Activated CD4-positive, alpha-beta T cell treated with anti-CD3 and anti-CD28 coated beads for 36 hours (primary cell): ENCODE measurements at places on chromosomes 2 and 18. TPM values are rescaled to one million over a fixed set of nuclear protein-coding genes. Genes with fewer than 3 reads are reported as not detected.

- H3K4me3 ChIP-seq: no peak overlapping the region
- H3K4me1 ChIP-seq: peaks cover 44% of the 10 kb centered on the region
- H3K27ac ChIP-seq: peak overlapping the region; percentile 95
Measured at GRCh38 chr18:77210249-77210648, 39.4 kb upstream of the GALR1 start.

GRCh38 chr2:231321021-231321420 lies 74.5 kb upstream of the B3GNT7 start:
- no peak overlapping the region for H3K27ac ChIP-seq
- peaks cover 5% of the 10 kb centered on the region for H3K4me1 ChIP-seq
- DNase-seq: no peak
- peaks cover 10% of the 10 kb centered on the region for H3K27me3 ChIP-seq

DNA sequence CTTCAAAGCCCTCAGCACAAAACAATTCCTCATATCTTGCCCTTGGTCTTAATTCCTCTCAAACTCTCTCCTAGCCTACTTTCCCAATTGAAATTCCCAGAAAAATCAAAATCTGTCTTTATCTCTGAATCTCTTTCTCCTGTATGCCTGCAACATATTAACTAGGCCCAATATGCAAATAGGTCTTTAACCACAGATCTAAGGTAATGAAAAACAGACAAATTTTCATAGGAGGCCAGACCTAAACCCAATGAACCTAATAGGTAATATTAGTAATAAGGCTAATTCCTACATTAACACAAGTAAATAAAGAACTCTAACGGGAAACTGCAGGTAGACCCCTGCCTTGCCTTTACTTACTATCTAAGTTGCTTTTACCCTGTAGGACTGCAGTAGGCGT lies 41.4 kb downstream of the WDR33 start:
- H3K4me3 ChIP-seq: no peak overlapping the region
- peaks cover 17% of the 10 kb centered on the region for H3K36me3 ChIP-seq
- no peaks in the 10 kb centered on the region for H3K27me3 ChIP-seq
- DNase-seq: no peak

DNA sequence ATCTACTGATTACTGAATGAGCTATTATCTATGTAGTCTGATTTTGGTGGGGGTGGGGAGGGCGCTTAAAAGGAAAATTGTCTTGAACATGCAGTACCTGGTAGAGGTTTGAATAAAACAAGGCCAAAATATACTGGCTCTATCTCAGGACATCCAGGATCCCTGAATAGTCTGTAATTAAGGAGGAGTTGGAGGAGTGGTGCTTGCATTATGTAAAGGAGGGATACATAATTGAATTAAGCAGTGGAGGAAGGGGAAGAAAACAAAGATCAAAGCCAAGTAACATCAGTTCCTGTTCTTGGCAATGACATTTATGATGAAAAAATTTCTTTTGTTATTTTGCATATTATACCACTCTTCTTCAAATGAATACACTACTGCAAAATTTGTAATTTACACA lies 539.4 kb upstream of the ZEB2 start:
- no peak for DNase-seq
- no peaks in the 10 kb centered on the region for H3K4me1 ChIP-seq
- H3K36me3 ChIP-seq: no peaks in the 10 kb centered on the region

Gene C2orf66
- 0.25 TPM for total RNA-seq

Gene HTR2B
- 0.11 TPM for total RNA-seq

DNA sequence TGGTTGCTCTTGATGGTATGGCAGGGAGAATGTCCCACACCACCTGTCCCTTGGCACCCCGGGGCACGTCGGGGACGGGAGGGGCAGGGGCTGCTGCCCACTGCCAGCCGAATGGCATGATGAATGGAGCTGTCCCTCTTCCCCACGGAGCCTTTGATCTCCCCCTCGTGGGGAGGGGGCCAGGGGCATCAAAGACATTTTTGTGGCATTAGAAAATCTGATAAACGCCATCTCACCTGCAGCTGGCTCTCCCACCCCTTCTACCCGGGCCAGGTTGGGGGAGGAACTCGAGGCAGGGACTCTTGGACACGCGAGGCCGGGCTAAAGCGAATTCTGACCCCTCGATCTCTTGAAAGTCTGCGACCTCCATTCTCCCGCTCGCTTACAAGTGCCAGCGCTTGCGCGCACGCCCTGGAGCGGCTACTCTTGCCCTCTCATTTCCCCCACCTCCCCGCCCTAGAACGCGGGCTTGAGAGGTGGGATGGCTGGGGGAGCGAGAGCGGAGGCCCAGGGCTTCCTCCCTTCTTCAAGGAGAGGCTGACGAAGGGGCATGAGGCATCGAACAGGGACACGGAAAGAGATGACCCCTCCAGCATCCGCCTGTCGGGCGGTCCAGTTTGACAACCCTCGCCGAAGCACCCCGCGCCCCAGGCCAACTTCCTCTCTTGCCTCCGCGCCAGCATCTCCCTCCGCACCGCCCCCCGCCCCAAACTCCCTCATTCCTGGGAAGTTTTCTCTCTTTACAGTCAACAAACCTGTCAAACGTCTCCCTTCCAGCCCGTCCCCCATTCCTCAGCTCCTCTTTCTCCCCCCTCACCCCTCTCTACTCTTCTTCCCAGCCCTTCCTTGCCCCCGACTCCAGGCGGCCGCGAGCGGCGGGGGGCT lies 692 bp upstream of the WNT6 start:
- peaks cover 15% of the 10 kb centered on the region for H3K4me1 ChIP-seq
- H3K27me3 ChIP-seq: peaks cover 76% of the 10 kb centered on the region
- H3K4me3 ChIP-seq: no peak overlapping the region
- H3K27ac ChIP-seq: no peak overlapping the region

DNA sequence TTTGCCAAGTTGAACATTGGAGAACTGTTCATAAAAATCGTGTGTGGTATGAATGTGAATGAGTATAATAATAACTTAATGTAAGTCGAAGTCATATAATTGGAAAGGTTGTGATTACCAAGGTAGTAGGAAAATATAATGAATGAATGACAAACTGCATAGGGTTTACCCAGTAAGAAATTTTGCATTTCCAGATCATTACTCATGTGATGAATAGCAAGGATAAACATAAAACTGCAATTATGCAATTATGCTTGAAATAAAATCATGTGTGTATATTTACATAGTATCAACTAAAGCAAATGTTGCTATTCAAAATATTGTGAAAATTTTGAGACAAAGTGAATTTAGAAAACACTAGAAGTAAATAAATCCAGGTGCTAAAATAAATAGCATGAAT lies 1108.7 kb upstream of the TMEFF2 start:
- H3K27ac ChIP-seq: no peak overlapping the region
- H3K27me3 ChIP-seq: no peaks in the 10 kb centered on the region
- no peaks in the 10 kb centered on the region for H3K4me1 ChIP-seq
- H3K36me3 ChIP-seq: no peaks in the 10 kb centered on the region
- DNase-seq: no peak

Gene DYTN
- not detected for total RNA-seq

- H3K4me3 ChIP-seq: no peak overlapping the region
- DNase-seq: no peak
- H3K27ac ChIP-seq: peak overlapping the region; percentile 55
Measured at GRCh38 chr18:63257453-63257852, 62.1 kb downstream of the BCL2 start.

DNA sequence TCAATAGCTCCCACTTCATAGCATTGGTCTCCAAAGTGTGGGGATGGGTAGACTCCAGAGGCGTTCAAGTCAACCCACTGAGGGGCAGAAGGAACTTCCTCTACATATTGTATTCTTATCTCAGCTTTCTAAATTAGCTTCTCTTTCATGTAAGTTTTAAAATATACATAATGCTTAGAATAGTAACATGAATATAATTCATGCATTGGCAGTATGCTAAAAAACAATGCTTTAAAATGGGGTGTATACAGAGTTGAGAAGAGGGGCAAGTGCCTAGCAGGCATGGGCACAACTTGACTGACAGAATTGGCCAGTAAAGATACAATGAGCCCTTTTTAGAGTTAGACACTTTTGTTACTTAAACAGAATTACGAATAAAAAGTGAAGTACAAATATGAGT lies 212.2 kb downstream of the ZRANB3 start:
- no peaks in the 10 kb centered on the region for H3K27me3 ChIP-seq
- H3K36me3 ChIP-seq: no peaks in the 10 kb centered on the region
- H3K27ac ChIP-seq: no peak overlapping the region
- H3K4me3 ChIP-seq: no peak overlapping the region

Gene RUFY4
- 1.6 TPM for total RNA-seq

GRCh38 chr2:138121666-138122661 lies 157.7 kb downstream of the HNMT start:
- no peaks in the 10 kb centered on the region for H3K4me1 ChIP-seq
- H3K36me3 ChIP-seq: no peaks in the 10 kb centered on the region
- no peak for DNase-seq
- H3K27me3 ChIP-seq: no peaks in the 10 kb centered on the region

GRCh38 chr18:48905513-48905912 lies 45.3 kb downstream of the SMAD7 start:
- H3K27me3 ChIP-seq: no peaks in the 10 kb centered on the region
- no peak overlapping the region for H3K4me3 ChIP-seq
- H3K36me3 ChIP-seq: peaks cover 4% of the 10 kb centered on the region
- H3K27ac ChIP-seq: no peak overlapping the region
- H3K4me1 ChIP-seq: peaks cover 10% of the 10 kb centered on the region

DNA sequence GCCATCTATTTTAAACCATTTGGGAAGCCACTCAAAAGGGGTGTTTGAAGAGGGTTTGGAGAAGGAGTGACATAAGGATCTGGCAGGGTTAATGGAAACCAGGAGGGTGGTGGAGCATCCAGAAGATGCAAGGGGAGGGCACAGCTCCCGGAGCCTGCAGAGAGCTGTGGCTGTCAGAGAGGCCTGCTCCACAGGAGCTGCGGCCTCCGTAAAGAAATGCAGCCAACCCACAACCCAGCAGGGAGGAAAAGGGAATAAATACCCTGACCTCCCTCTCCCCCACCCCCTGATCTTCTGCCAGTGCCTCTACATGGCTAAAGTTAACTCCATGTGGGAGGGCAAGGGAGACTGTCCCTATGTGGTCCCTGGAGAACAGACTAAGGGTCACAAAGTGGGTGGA lies 567.1 kb upstream of the POU3F3 start:
- peaks cover 3% of the 10 kb centered on the region for H3K27me3 ChIP-seq
- H3K4me3 ChIP-seq: no peak overlapping the region
- no peak overlapping the region for H3K27ac ChIP-seq
- no peaks in the 10 kb centered on the region for H3K36me3 ChIP-seq
- DNase-seq: no peak

DNA sequence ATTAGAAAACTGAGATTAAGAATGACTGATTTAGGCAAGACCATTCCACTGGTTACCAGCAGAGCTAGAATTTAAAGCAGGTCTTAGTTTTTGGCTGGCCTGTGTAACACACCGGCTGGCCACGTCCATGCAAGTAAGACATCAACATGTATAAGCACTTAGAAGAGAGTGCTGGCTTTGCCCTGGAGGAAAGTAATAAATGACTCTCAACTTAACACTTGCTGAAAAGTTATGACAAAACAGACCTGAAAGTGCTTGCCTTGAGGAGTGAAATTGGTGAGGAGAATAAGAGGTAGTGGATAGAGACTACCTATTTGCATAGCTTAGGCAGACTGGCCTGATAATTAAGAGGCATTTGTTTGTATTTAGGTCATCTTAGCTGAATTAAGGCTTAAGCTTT lies 165.7 kb upstream of the KCNJ3 start:
- H3K4me1 ChIP-seq: no peaks in the 10 kb centered on the region
- H3K36me3 ChIP-seq: no peaks in the 10 kb centered on the region
- no peak overlapping the region for H3K27ac ChIP-seq

Gene CRACDL
- 0.59 TPM for total RNA-seq

DNA sequence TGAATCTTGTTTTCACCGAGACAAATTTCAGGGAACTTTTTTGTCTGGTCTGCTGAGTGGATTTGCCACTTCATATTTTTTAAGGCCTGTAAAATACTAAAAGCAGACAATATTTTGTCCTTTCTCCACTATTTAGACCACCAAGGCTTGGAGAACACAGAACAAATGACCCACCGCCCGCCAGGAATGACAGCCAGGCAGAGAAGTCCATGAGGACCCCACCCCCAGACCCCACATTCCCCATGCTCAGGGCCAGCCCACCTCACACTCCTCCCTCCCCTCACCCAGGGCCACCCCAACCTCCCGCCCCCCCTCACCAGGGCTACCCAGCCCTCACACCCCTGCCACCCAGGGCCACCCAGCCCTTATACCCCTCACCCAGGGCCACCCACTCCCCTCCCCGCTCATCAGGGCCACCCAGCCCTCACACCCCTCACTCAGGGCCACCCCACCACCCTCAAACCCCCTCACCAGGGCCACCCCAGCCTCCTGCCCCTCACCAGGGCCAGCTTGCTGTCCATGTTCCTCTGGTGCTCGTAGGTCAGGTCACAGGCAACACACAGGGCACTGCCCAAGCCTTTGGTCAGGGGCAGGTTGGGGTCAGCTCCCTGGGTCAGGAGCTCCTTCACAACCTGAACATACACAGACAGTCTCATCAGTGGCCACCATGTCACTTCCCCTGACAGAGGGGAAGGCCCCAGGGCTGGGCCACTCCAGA lies 50.6 kb downstream of the ANKMY1 start:
- no peaks in the 10 kb centered on the region for H3K4me1 ChIP-seq
- no peak overlapping the region for H3K27ac ChIP-seq
- no peak overlapping the region for H3K4me3 ChIP-seq
- H3K27me3 ChIP-seq: no peaks in the 10 kb centered on the region

DNA sequence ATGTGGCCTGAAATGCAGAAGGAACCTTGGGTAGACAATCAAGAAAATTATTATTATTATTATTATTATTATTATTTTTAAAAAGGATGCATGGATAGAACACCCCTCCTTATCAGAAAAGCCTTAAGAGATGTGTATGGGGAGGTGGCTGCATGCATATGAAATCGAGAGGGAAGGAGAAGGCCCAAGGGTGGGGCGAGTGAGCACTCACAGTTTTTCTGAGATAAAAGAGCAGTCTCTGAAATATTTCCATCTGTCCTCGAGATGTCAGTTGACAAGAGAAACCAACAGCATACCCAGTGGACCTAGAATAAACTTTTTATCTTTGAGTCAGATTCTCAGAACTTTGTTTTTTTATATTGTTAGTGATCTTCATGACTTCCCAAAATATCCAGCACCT lies 282.9 kb downstream of the GPD2 start:
- H3K4me3 ChIP-seq: no peak overlapping the region
- H3K27me3 ChIP-seq: peaks cover 10% of the 10 kb centered on the region
- H3K4me1 ChIP-seq: no peaks in the 10 kb centered on the region
- H3K27ac ChIP-seq: no peak overlapping the region
- DNase-seq: no peak
- H3K36me3 ChIP-seq: no peaks in the 10 kb centered on the region

- DNase-seq: no peak
- H3K4me3 ChIP-seq: no peak overlapping the region
- peaks cover 11% of the 10 kb centered on the region for H3K4me1 ChIP-seq
- no peaks in the 10 kb centered on the region for H3K36me3 ChIP-seq
Measured at GRCh38 chr18:3345452-3345851, 83.5 kb downstream of the MYL12B start.

DNA sequence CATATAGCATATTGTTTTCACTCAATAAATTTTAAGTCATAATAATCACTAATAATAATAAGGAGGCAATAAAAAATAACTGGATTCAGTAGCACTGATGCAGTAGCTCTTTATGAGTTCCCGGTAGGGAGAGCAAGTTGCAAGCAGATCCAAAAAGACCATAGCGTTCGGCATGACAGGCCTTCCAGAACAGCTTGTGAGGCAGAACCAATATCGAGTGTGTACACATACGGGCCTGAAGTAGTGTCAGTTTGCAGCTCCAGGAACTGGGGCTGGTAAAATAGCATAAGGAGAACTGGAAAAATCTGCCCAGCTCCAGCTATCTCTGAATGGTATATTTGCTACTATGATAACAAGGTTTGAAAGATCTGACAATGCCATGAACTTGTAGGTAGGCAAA lies 1607.8 kb upstream of the PIK3C3 start:
- H3K4me1 ChIP-seq: no peaks in the 10 kb centered on the region
- H3K27ac ChIP-seq: no peak overlapping the region
- H3K4me3 ChIP-seq: no peak overlapping the region
- H3K36me3 ChIP-seq: no peaks in the 10 kb centered on the region
- H3K27me3 ChIP-seq: no peaks in the 10 kb centered on the region
